Naive thymus-derived CD8-positive, alpha-beta T cell (primary cell): ENCODE measurements at places on chromosomes 11 and 22. TPM values are rescaled to one million over a fixed set of nuclear protein-coding genes. Genes with fewer than 3 reads are reported as not detected.

GRCh38 chr11:18588297-18589252 lies at the start of gene UEVLD:
UEVLD (minus strand) TSS chr11:18588734; CDS start chr11:18588654, 80 bp downstream.
- H3K4me3 ChIP-seq, result no peak within 1 kb of the TSS
- DNase-seq, result peak; percentile 38
- H3K36me3 ChIP-seq, result no peaks in the 10 kb centered on the region
- no peak within 1 kb of the TSS for H3K27ac ChIP-seq
- H3K4me1 ChIP-seq, result peaks cover 4% of the 10 kb centered on the region

DNA sequence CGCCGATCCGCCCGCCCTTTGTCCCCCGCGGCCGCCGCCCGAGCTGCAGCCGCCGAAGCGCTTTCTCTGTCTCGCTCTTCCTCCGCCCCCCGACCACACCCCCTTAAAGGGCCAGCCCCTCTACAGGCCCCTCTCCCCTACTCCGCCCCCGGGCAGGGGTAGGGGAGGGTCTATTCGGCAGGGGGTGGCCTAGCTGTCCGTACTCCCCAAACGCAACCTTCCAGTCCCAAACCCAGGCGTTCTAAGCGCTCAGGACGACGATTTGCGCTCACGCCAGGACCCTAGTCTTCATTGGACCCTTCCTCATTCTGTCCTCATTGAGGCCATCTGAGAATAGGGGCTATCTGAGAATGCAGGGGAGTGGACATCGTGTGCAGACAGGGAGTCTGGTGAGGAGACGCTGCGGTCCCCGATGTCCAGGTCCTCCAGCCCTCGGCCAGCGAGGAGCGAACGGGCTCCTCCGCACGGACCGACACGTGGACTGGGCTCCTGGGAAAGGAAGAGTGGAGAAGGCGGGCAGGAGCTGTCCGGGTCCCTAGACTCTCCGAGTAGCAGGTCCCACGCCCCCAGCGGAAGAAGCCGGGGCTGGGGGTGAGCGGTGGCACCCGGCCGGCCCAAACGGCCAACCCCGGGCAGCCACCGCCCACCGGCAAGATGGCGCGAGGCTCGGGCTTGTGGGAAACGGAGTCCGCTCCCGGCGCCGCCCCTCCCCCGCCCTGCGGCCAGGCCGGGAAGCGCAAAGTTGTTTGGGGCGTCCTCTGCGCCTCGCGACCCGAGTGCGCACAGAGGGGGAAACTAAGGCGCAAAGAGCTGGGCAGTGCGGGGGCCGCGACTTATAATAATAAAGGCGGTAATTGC lies at the start of gene PPP1R14B:
PPP1R14B (minus strand) TSS at position 73 of the 858 bp plus-strand sequence. CDS start 270 bp downstream, outside the sequence.
- peak within 1 kb of the TSS; percentile 93 for H3K27ac ChIP-seq
- no peaks in the 10 kb centered on the region for H3K27me3 ChIP-seq
- DNase-seq, result peak; percentile 73
- peak within 1 kb of the TSS; percentile 88 for H3K4me3 ChIP-seq
- H3K36me3 ChIP-seq, result peaks cover 2% of the 10 kb centered on the region
- H3K4me1 ChIP-seq, result peaks cover 18% of the 10 kb centered on the region

MMP12 gene
- total RNA-seq, result not detected

ALDH3B2 gene
- total RNA-seq, result not detected

GRCh38 chr11:115391598-115391997 lies 112.6 kb downstream of the CADM1 start:
- no peaks in the 10 kb centered on the region for H3K36me3 ChIP-seq
- no peaks in the 10 kb centered on the region for H3K4me1 ChIP-seq
- no peak overlapping the region for H3K4me3 ChIP-seq

PPP6R3 gene
- total RNA-seq, result 169 TPM

FREY1 gene
- total RNA-seq, result 3.1 TPM

SH3BP1 gene
- total RNA-seq, result 77.9 TPM

DNA sequence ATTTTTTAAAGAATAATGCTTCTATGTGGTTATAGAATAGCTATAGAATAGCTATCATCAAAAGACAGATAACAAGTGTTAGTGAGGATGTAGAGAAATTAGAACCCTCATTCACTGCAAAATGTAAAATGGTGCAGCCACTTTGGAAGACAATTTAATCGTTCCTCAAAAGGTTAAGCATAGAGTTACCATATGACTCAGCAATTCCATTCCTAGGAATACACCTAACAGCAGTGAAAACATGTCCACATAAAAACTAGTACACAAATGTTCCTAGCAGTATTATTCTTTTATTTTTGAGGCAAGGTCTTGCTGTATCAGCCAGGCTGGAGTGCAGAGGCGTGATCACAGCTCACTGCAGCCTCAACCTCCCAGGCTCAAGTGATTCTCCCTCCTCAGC lies 34.0 kb downstream of the RTL6 start:
- no peak overlapping the region for H3K4me3 ChIP-seq
- H3K4me1 ChIP-seq, result peaks cover 7% of the 10 kb centered on the region
- H3K27me3 ChIP-seq, result peaks cover 5% of the 10 kb centered on the region
- no peak for DNase-seq

GRCh38 chr11:75954039-75954438 lies 139.0 kb downstream of the UVRAG start:
- no peak overlapping the region for H3K4me3 ChIP-seq
- peaks cover 8% of the 10 kb centered on the region for H3K4me1 ChIP-seq
- no peak for DNase-seq
- no peak overlapping the region for H3K27ac ChIP-seq
- H3K36me3 ChIP-seq, result peaks cover 15% of the 10 kb centered on the region
- no peaks in the 10 kb centered on the region for H3K27me3 ChIP-seq
